ENCODE measurements at places on chromosomes 4 and X. TPM values are rescaled to one million over a fixed set of nuclear protein-coding genes. Genes with fewer than 3 reads are reported as not detected.

LUZP4 gene
- total RNA-seq = not detected

DMRTC1 gene
- total RNA-seq = 0.56 TPM

RAB33A gene
- total RNA-seq = 18.5 TPM

CSAG2 gene
- not detected for total RNA-seq

- H3K4me1 ChIP-seq = no peaks in the 10 kb centered on the region
- no peaks in the 10 kb centered on the region for H3K36me3 ChIP-seq
- no peak overlapping the region for H3K4me3 ChIP-seq
- H3K27me3 ChIP-seq = peaks cover 6% of the 10 kb centered on the region
- no peak overlapping the region for H3K27ac ChIP-seq
Measured at GRCh38 chr4:53782458-53782845, 191.2 kb upstream of the LNX1 start.

GRCh38 chrX:6024204-6024603 lies 204.5 kb downstream of the NLGN4X start:
- peaks cover 44% of the 10 kb centered on the region for H3K4me1 ChIP-seq
- H3K27ac ChIP-seq = no peak overlapping the region
- H3K27me3 ChIP-seq = no peaks in the 10 kb centered on the region
- H3K36me3 ChIP-seq = peaks cover 14% of the 10 kb centered on the region
- no peak overlapping the region for H3K4me3 ChIP-seq
